Panc1 (cell line): ENCODE measurements at places on chromosomes 13 and 19.

GRCh38 chr19:46299695-46300094 lies 2.9 kb downstream of the HIF3A start:
- no peaks in the 10 kb centered on the region for H3K4me1 ChIP-seq
- no peak overlapping the region for H3K27ac ChIP-seq
- H3K27me3 ChIP-seq = no peaks in the 10 kb centered on the region; the same call in 1 of the 2 replicates
- no peak overlapping the region for H3K4me3 ChIP-seq

GRCh38 chr19:33781996-33782395 lies 14.7 kb upstream of the KCTD15 start:
- no peak overlapping the region for H3K27ac ChIP-seq
- no peak overlapping the region for H3K4me3 ChIP-seq
- no peaks in the 10 kb centered on the region for H3K36me3 ChIP-seq
- DNase-seq = no peak

- H3K4me1 ChIP-seq = no peaks in the 10 kb centered on the region
- H3K27me3 ChIP-seq = no peaks in the 10 kb centered on the region; the same call in 1 of the 2 replicates
- H3K27ac ChIP-seq = no peak overlapping the region
- H3K4me3 ChIP-seq = 0 out of 2 replicates have a peak overlapping the region, but pooled peaks have one; percentile 9
- DNase-seq = no peak
These were observed 17.8 kb downstream of the CPB2 start for GRCh38 chr13:46086985-46087384.

- no peaks in the 10 kb centered on the region for H3K27me3 ChIP-seq
- H3K4me1 ChIP-seq = peaks cover 25% of the 10 kb centered on the region
- H3K36me3 ChIP-seq = no peaks in the 10 kb centered on the region
These were observed 18.3 kb upstream of the NFIC start for GRCh38 chr19:3348042-3348441.

- H3K4me1 ChIP-seq = no peaks in the 10 kb centered on the region
- H3K27me3 ChIP-seq = no peaks in the 10 kb centered on the region
- H3K4me3 ChIP-seq = no peak overlapping the region
These were observed 180.6 kb downstream of the FOXO1 start for GRCh38 chr13:40485611-40486517.

DNA sequence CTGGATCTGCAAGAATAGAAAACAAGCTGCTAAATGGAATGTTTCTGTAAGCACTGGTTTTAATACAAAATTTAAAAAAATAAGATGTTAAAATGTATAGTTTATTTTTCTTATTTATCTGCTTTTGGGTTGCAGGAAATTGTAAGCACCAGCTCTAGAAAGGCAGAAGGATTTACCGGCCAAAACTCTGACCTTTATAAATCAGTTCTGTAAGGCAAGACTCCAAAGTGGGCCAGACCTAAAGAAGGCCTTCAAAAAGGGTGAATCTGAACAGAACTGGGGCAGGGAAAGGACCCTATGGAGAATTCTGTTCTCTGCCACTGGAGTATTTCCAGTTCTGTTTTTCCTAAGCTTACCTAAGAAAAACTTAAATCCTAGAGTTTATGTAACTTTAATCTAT lies 19.3 kb downstream of the ZNF100 start:
- no peaks in the 10 kb centered on the region; the same call in 1 of the 2 replicates for H3K36me3 ChIP-seq
- no peak overlapping the region for H3K4me3 ChIP-seq
- H3K4me1 ChIP-seq = no peaks in the 10 kb centered on the region
- no peaks in the 10 kb centered on the region for H3K27me3 ChIP-seq
- DNase-seq = no peak

DNA sequence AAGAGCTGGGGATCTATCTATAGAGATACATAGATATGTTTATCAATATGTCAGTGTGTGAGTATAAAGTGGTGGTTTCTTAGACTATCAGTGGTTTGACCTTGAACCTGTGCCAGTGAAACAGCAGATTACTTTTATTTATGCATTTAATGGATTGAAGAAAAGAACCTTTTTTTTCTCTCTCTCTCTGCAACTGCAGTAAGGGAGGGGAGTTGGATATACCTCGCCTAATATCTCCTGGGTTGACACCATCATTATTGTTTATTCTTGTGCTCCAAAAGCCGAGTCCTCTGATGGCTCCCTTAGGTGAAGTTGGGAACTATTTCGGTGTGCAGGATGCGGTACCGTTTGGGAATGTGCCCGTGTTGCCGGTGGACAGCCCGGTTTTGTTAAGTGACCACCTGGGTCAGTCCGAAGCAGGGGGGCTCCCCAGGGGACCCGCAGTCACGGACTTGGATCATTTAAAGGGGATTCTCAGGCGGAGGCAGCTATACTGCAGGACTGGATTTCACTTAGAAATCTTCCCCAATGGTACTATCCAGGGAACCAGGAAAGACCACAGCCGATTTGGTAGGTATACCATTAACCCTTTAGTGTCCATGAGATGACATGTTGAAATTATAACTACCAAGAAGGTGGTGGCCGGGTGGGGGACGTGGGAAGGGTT lies 880 bp downstream of the FGF9 start:
- no peaks in the 10 kb centered on the region; the same call in 1 of the 2 replicates for H3K36me3 ChIP-seq
- no peak overlapping the region for H3K27ac ChIP-seq
- H3K27me3 ChIP-seq = peaks cover 30% of the 10 kb centered on the region
- DNase-seq = no peak

- no peaks in the 10 kb centered on the region for H3K4me1 ChIP-seq
- no peak overlapping the region for H3K27ac ChIP-seq
- H3K4me3 ChIP-seq = no peak overlapping the region
These were observed 7.0 kb downstream of the ZNF737 start for GRCh38 chr19:20558571-20558970.

DNA sequence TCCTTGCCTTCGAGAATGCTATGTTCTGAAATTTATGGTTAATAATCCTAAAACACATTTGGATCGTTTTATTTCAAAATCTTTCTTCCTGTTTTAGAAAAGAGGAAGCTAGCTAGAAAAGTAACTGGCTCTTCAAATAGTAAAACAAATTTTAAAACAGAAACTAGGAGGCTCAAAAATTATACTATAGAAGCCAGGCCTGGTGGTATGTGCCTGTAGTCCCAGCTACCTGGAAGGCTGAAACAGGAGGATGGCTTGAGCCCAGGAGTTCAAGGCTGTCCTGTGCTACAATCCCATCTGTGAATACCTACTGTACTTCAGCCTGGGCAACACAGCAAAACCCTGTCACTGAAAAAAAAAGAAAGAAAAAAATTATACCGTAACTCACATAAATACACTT lies 57.9 kb downstream of the ELF1 start:
- H3K27me3 ChIP-seq = no peaks in the 10 kb centered on the region
- DNase-seq = no peak
- H3K36me3 ChIP-seq = no peaks in the 10 kb centered on the region
- peaks cover 3% of the 10 kb centered on the region; the same call in 1 of the 2 replicates for H3K4me1 ChIP-seq

- H3K4me1 ChIP-seq = peaks cover 22% of the 10 kb centered on the region
- H3K27ac ChIP-seq = peak overlapping the region; percentile 26; the same call in 1 of the 2 replicates
- no peak for DNase-seq
- H3K27me3 ChIP-seq = no peaks in the 10 kb centered on the region
- H3K36me3 ChIP-seq = no peaks in the 10 kb centered on the region; the same call in 1 of the 2 replicates
These were observed 831 bp upstream of the CBARP start for GRCh38 chr19:1238369-1239303.

- H3K4me1 ChIP-seq = no peaks in the 10 kb centered on the region
- H3K27me3 ChIP-seq = peaks cover 5% of the 10 kb centered on the region
- no peak for DNase-seq
- no peaks in the 10 kb centered on the region for H3K36me3 ChIP-seq
- H3K27ac ChIP-seq = no peak overlapping the region
- H3K4me3 ChIP-seq = no peak overlapping the region
These were observed 2.3 kb upstream of the C1QTNF9B start for GRCh38 chr13:23899555-23899954.

DNA sequence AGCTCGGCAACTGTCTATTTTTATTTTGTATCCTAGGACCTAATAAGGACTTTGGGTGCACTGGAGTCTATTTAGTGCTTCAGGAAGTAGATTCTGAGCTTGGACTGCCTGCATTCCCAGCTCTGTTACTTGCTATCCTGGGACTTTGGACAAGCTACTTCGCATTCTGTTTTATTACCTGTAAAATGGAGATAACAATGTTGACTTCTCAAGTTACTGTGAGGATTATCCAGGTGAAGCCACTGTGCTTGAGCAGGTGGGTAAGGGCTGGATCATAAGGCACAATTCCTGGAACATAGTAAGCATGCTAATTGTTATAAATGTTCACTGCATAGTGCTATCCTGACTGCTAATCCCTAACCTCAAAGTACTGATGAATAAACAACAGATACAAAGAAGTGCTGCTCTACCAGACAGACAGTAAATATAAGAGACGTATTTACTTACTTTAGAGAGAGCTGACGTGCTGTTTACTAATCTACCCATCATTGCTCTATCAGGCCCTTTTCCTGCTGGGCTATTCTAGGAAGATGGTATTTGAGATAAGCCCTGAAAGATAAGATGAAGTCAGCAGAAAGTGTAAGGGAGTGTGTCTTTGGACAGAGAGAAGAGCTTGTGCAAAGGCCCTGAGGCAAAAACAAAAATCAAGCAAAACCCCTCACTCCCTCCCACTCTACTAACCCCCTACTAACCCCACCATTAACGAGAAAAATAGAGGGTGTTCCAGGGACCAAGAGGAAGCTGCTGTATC lies 50.8 kb upstream of the FLT1 start:
- H3K36me3 ChIP-seq = no peaks in the 10 kb centered on the region
- no peak for DNase-seq
- no peak overlapping the region for H3K4me3 ChIP-seq
- H3K27me3 ChIP-seq = no peaks in the 10 kb centered on the region

- H3K27me3 ChIP-seq = no peaks in the 10 kb centered on the region
- H3K27ac ChIP-seq = peak overlapping the region; percentile 71
These were observed 83.1 kb downstream of the ABCC4 start for GRCh38 chr13:95217920-95218830.

- DNase-seq = no peak
- H3K27me3 ChIP-seq = no peaks in the 10 kb centered on the region
- H3K4me1 ChIP-seq = peaks cover 14% of the 10 kb centered on the region
- H3K27ac ChIP-seq = peak overlapping the region; percentile 39; the same call in 1 of the 2 replicates
These were observed 104.8 kb downstream of the WDFY2 start for GRCh38 chr13:51688937-51689662.

- DNase-seq = no peak
- no peak overlapping the region for H3K4me3 ChIP-seq
- no peak overlapping the region for H3K27ac ChIP-seq
- H3K4me1 ChIP-seq = no peaks in the 10 kb centered on the region
- no peaks in the 10 kb centered on the region for H3K36me3 ChIP-seq
These were observed 8.8 kb downstream of the STAP2 start for GRCh38 chr19:4329858-4330257.

GRCh38 chr13:44312834-44313551 lies 60.6 kb upstream of the SERP2 start:
- no peaks in the 10 kb centered on the region for H3K27me3 ChIP-seq
- H3K4me3 ChIP-seq = no peak overlapping the region
- no peak overlapping the region for H3K27ac ChIP-seq
- DNase-seq = peak; percentile 82

- no peak overlapping the region for H3K4me3 ChIP-seq
- no peak overlapping the region for H3K27ac ChIP-seq
- no peaks in the 10 kb centered on the region for H3K36me3 ChIP-seq
These were observed 235.9 kb downstream of the NHLRC3 start for GRCh38 chr13:39273953-39274738.

GRCh38 chr13:43626994-43627393 lies 159.8 kb downstream of the ENOX1 start:
- no peaks in the 10 kb centered on the region for H3K36me3 ChIP-seq
- H3K27me3 ChIP-seq = no peaks in the 10 kb centered on the region
- no peak overlapping the region for H3K4me3 ChIP-seq
- no peak for DNase-seq
- no peak overlapping the region for H3K27ac ChIP-seq

- H3K27ac ChIP-seq = no peak overlapping the region
- no peaks in the 10 kb centered on the region for H3K4me1 ChIP-seq
- no peaks in the 10 kb centered on the region for H3K27me3 ChIP-seq
- DNase-seq = no peak
- H3K36me3 ChIP-seq = no peaks in the 10 kb centered on the region
These were observed 42.2 kb downstream of the SERP2 start for GRCh38 chr13:44415815-44416214.

- H3K27ac ChIP-seq = no peak overlapping the region
- no peak for DNase-seq
- H3K36me3 ChIP-seq = no peaks in the 10 kb centered on the region
- no peaks in the 10 kb centered on the region for H3K4me1 ChIP-seq
- H3K27me3 ChIP-seq = no peaks in the 10 kb centered on the region; the same call in 1 of the 2 replicates
These were observed 24.5 kb upstream of the SOX1 start for GRCh38 chr13:112042496-112042895.
